ENCODE measurements at places on chromosomes 2 and 18.

DNA sequence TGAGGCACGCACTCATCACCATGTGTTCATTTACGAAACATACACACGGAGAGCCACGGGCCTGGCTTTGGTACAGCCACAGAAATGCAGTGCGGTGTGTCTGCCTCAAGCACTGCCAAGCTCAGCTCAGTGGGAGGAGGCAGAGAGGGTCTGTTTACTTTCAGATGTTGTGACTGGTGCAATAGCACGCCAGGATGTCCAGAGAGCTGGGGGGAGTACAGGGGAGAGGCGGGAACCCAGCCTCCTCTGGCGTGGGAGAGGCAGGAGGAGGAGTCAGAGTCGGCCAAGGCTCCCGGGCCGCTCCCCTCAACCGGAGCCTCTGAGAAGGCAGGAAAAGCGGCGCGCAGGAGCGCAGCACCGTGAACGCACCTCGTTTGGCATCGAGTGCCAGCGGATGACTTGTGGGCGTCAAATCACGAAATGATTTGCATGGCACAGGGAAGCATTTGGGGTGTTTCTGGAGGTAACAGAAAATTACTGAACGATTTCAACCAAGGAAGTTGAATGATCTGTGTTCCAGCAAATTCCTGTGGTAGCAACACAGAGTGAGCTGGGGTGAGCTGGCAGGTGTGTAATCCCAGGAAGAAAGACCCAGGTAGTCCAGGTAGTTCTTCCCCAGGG, 143.0 kb downstream of the ZNF516 start:
- no peak for DNase-seq

DNA sequence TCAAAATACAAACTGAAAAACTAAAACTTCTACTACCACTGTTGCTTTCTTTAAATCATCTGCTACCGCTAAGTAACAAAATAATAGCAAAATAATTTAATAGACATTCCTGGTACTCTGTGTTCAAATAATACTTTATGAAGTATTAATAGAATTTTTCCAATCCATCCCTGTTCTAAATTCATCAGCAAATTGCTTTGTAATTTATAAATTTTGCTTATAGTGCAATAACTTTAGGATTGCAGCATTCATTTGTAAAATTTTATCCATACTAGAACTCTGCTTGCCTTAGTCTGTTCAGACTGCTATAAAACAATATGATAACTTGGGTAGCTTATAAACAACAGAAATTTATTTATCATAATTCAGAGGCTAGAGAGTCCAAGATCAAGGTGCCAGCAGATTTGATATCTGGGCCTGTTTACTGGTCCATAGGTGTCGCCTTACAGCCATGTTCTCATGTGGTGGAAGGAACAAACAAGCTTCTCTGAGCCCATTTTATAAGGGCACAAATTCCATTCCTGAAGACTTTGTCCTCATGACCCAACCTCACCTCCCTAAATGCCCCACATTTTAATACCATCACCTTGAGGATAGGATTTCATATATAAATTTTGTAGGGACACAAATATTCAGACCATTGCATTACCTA, 415.1 kb upstream of the MAP2 start:
- no peak for DNase-seq

GRCh38 chr18:72444111-72444797, 99.9 kb downstream of the CBLN2 start:
- DNase-seq = no peak

DNA sequence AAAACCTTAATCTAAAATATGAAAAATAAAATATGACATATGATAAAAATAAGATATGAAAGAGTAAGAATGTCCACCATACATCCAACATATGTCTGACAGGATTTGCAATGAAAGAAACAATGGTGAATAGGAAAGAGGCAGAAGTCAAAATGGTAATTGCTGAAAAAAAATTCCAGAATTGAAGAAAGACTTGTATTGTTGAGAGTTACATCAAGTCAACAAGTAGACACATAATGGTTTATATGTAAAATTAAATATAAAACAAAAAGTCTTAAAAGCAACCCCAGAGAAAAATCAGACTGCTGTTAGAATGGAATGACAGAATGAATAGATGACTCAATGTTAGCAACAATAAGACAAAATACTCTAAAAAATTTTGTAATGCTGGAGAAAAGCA, 255.1 kb downstream of the DOK6 start:
- DNase-seq = no peak

- DNase-seq = no peak
These were observed 109.7 kb downstream of the MSH2 start for GRCh38 chr2:47512581-47513083.

DNA sequence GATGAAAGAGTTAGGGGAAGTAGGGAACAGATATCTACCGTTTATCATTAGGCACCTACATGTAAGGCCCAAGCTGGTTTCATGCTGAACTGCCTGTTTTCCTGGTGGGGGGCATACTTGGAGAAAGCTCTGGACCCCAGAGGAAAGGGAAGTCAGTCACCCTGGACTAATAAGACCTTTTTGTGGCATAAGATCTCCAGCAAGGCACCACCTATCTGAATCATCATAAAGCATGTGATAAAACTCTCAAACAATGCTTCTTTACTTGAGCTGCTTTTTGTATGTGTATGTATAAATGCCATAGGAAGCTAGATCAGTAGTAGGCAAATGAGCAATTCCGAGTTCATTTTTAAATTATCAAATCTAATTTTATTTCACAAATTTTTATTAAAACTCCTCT, 104.8 kb downstream of the TANC1 start:
- no peak for DNase-seq

DNA sequence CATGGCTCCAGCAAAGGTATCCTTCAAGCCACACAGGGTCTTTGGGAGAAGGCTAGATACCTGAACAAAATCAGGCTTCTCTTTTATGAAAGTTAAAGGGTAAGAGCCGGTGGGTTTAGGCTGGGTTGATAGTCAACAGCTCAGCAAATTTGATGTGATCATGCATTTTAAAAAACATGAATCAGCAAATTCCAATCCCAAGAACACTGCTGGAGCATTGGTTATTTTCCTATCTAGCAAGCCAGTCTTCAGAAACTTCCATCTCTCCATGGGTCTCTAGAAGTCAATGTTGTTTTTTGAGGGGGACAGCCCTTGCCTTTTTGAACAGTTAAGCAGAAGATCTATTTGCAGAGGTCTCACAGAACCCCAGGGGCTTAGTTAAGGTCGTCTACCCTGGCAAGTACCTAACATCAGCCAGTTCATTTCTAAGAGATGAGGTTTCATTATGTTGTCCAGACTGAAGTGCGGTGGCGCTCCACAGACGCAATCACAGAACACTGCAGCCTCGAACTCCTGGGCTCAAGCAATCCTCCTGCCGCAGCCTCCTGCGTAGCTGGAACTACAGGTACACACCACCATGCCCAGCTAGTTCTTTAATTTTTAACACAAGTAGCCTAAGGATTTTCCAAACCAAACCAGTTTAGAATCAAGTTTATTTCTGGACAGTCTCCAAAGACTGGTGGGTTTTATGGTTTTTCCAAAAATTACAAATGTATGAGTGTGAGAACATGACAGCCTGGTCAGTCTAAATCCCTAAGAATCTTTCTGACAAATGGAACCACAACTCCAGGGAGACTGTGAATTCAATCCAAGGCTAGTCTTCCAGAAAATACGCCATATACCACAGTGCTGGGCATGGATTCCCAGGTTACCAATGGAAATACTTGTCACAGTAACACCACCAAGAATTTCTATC, 4.1 kb upstream of the ZCCHC2 start:
- DNase-seq = no peak

GRCh38 chr2:102208774-102209173, 22.0 kb downstream of the IL1RL2 start:
- no peak for DNase-seq

DNA sequence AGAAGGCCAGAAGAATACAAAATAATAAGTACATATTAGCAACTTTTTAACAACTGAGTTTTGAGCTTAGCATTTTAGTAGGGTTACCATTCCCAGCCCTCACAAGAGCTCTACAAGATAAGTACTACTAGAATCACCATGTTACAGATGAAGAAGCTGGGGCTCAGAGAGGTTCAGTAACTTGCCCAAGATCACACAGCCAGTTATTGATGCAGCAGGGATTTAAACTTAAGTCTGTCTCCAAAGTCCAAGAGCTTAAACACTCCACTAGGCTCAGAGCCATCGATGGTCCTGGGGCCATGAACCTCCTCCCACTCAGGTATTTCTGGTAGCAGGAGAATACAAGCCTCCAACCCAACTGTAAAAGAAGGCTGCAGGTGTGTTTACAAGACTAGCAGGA, 30.8 kb downstream of the TNS1 start:
- no peak for DNase-seq

GRCh38 chr2:117170897-117171296, 643.6 kb upstream of the DDX18 start:
- DNase-seq = no peak

DNA sequence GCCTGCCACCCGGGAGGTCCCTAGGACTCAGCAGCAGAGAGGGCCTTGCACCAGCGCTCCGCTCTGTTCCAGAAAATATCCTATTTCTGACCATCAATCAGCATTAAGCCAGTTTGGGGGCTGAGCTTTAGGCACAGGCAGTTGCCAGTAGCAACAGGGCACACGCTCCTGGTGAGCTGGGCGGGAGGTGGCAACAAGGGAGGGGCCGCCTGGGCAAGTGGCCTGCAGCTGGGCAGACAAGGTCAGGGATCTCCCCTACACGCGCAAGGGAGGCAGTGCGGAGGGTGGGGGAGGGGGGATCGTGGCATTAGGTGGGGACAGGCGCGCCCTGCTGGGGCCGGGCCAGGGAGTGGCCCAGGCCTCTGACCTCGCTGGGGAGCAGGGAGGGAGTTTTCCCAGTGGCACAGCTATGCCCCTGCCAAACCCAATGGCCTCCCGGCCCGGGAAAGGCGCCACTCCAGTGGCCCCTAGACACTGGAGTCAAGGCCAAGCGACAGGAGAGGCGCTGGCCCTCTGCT, 302.8 kb downstream of the NCKAP5 start:
- DNase-seq = no peak

DNA sequence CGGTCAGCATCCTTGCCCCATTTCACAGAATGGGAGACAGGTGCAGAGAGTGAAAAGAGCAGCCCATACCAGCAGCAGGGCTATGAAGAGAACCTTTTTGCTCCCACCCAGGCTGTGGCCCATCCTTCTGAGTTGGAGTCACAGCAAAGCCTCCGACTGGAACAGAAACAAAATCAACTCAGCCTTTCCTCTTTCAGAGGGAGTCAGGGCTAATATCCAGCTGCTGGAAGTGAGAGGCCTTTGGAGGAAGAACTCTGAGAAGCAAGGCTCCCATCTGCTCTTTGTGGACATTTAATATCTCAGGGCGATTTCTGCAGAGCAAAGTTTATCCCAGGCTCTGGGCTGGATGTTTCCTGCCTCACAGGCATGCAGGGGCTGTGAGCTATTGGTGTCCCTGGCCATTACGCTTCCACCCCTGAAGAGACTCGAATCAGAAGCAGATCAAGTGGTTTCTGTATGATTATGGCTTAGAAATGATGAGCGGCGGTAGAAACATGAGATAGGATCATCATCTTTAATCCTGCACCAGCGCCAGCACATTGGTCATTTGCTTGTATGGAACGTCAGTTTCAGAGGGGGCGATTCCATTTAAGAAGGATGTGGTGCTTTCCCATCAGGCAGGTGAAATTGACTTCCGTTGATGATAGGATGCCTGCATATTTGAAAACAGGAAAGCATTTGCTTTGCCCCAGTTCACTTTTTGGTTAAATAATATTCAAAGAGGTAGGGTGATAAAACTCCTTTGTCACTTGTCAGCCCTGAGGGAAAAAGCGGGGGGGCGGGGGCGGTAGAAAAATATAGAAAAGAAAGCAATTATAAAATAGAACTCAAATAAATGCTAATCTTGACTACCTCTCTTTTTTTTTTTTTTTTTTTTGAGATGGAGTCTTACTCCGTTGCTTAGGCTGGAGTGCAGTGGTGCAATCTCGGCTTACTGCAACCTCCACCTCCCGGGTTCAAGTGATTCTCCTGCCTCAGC, 152.4 kb downstream of the LRRC30 start:
- DNase-seq = no peak

DNA sequence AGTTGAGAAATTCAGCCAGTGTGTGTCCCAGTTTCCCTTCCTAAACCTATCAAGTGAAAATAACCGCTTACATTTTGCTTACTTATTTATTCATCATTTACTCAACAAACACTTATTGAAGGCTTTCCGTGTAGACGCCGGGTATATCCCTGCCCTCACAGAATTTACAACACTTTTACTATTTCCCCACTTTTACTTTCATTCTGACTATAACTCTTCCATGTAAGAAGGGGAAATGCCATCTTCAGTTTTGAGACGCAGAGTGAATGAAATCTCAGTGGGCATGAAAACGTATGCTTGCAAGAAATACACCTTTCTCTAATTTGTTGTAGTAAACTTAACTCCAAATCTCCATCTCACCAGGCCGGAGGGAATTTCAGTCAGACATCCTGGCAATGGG, 251.0 kb upstream of the CHAC2 start:
- no peak for DNase-seq

GRCh38 chr2:118675531-118675930, 171.9 kb downstream of the EN1 start:
- DNase-seq = no peak

DNA sequence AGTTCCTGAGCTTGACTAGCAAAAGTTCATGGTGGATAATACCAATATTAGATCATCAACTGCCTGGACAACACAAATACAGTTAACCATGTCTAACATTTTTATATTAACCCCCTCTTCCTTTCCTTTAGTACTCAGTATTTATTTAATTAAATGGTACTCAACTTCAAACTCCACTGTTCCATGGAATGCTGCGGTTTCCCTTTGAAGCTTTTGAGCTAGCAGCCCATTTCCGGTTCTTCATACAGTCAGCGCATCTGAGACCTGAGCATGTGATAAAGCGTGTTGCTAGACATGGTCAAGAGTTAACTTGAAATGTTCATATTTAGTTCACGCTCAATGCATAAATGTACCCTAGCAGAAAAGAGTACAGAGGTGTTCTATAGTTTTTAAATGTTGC, 278.4 kb downstream of the ALPK2 start:
- no peak for DNase-seq

DNA sequence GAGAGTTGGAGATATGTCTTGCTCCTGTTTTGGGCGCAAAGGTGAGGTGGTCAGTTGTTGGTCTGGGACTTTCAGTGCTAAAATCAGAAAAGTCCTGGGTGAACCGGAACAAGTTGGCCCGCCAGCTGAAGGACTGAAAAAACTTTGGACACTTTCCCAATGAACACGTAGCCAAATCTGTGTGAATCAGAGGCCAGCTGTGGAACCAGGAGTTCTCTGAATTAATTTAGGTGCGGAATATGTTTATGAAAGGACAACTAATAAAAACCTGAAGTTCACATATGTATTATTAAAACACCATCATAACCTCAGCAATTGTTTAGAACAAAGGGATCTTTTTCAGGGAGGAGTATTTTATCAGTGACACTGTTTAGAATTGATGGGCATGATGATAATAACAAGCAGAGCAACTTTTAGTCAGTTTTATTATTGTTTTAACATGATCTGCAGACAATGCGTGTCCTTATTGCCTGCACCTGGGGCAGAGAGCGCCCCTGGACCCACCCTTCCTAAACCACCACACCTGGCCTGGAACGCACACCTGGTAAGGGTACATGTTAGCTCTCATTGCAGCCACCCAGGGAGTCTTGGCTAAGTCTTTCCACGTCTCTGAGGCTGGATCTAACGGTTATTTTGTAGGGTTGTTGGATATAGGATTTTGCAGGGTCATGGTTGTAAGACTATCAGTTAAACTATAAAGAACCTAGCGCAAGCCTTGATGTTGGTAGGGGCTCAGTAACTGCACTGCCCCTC, 9.9 kb upstream of the ODC1 start:
- DNase-seq = no peak
